ENCODE measurements at places on chromosomes 1 and 21.

DNA sequence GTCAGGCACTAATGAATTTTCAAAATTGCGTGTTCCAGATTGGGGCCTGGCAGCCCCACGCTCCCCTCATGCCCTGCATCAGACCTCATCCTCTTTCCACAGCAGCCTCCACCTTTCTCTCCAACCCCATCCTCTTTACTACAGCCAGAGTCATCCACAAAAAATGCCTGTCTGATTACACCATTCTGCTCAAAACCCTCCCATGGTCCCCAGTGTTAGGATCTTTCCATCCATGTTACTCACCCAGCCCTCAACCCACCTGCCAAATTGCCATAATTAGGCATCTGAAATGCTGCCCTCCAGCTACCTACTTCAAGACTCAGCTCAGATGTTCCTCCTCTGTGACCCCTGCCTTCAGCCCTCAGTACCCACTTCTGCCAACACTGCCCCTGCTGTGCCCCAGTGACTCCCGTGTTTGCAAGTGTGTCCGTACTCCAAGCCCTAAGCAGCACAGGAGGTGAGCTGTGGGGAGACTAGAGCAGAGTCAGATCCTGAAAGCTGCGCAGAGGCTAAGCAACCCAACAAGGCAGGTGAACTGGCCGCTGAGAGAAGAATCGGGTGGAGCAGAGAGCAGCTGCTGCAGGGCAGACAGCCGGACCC, 715 bp upstream of the ARTN start:
- DNase-seq: no peak

- no peak for DNase-seq
Observed at GRCh38 chr1:23864801-23865542, 3.1 kb downstream of the FUCA1 start.

- DNase-seq: no peak
Observed at GRCh38 chr1:18119771-18120377, 12.3 kb downstream of the IGSF21 start.

- no peak for DNase-seq
Observed at GRCh38 chr1:24406788-24407187, 6.8 kb downstream of the STPG1 start.

- DNase-seq: no peak
Observed at GRCh38 chr1:170770254-170770653, 106.3 kb downstream of the PRRX1 start.

GRCh38 chr1:101187297-101187696, 49.5 kb upstream of the S1PR1 start:
- no peak for DNase-seq

- DNase-seq: no peak
Observed at GRCh38 chr1:27589841-27590426, 14.0 kb downstream of the AHDC1 start.

- DNase-seq: no peak
Observed at GRCh38 chr1:228074954-228075730, 7.4 kb upstream of the ARF1 start.

- DNase-seq: no peak
Observed at GRCh38 chr1:32336591-32336932, 529 bp upstream of the MARCKSL1 start.

All from HEK293T (cell line).